ENCODE measurements at places on chromosomes 2 and 18. TPM values are rescaled to one million over a fixed set of nuclear protein-coding genes. Genes with fewer than 3 reads are reported as not detected.

Gene RAB6C
- total RNA-seq, result not detected

Gene CD8A
- total RNA-seq, result 1.3 TPM

Gene PAIP2B
- 6.4 TPM for total RNA-seq

Gene TMEM200C
- total RNA-seq, result not detected

Gene NBEAL1
- 66.2 TPM for total RNA-seq

GRCh38 chr2:162074632-162074895 is 549 bp upstream of the DPP4 start:
- no peak for DNase-seq
- H3K27ac ChIP-seq, result no peak overlapping the region
- peak overlapping the region; percentile 58 for H3K4me3 ChIP-seq
- no peaks in the 10 kb centered on the region for H3K36me3 ChIP-seq

DNA sequence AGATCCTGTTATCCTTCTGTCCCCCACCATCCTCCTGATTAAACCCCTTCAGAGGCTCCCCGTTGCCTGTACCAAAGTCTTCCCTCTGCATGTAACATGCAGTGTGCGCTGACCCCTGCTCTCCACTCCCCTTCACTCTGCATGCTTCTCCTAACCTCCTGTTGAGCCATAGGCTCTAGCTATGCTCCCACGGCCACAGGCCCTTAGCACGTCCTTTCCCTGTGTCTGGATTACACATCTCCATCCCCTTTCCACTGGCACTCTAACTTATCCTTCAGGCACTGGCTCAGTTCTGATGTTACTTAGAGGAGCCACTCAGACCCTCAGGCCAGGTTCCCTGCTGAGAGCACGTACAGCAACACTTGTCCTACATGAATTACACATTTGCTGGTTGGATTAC is 29.4 kb upstream of the EDAR start:
- H3K4me3 ChIP-seq, result no peak overlapping the region
- H3K27ac ChIP-seq, result no peak overlapping the region
- no peaks in the 10 kb centered on the region for H3K36me3 ChIP-seq
- no peaks in the 10 kb centered on the region for H3K27me3 ChIP-seq
- DNase-seq, result no peak
- peaks cover 5% of the 10 kb centered on the region for H3K4me1 ChIP-seq

GRCh38 chr2:108293850-108294249 is 5.2 kb downstream of the SULT1C2 start:
- no peaks in the 10 kb centered on the region for H3K36me3 ChIP-seq
- no peak for DNase-seq
- no peak overlapping the region for H3K27ac ChIP-seq
- H3K4me3 ChIP-seq, result no peak overlapping the region
- H3K27me3 ChIP-seq, result no peaks in the 10 kb centered on the region

- H3K36me3 ChIP-seq, result no peaks in the 10 kb centered on the region
- H3K27me3 ChIP-seq, result no peaks in the 10 kb centered on the region
- no peak for DNase-seq
- H3K4me3 ChIP-seq, result no peak overlapping the region
- H3K4me1 ChIP-seq, result no peaks in the 10 kb centered on the region
Observed at GRCh38 chr2:111045771-111046444, 74.8 kb upstream of the BCL2L11 start.

DNA sequence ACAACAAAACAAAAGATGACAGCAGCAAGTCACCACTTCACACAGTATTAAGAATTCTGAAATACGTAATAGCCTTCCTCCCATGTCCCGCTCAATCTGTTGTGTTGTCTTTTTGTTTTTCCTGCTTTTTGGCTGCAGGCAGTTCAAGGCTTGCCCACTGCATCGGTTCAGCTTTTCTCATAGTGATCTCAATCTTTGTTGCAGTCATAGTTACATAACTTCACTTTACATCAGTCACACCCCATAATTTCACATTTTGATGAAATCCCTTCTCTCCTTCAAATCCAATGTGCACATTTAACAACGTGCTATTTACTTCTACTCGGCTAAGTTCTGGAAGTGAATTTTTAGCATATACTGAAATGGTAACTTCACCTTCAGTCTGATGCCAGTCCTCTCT is 33.8 kb upstream of the HAAO start:
- no peak overlapping the region for H3K27ac ChIP-seq
- no peak overlapping the region for H3K4me3 ChIP-seq
- peaks cover 34% of the 10 kb centered on the region for H3K4me1 ChIP-seq
- no peak for DNase-seq

- no peak overlapping the region for H3K4me3 ChIP-seq
- no peak for DNase-seq
- H3K27ac ChIP-seq, result no peak overlapping the region
- no peaks in the 10 kb centered on the region for H3K27me3 ChIP-seq
- no peaks in the 10 kb centered on the region for H3K36me3 ChIP-seq
Observed at GRCh38 chr2:175832866-175833265, 169.2 kb downstream of the LNPK start.

- H3K4me3 ChIP-seq, result no peak overlapping the region
- no peaks in the 10 kb centered on the region for H3K36me3 ChIP-seq
- H3K4me1 ChIP-seq, result no peaks in the 10 kb centered on the region
- no peak for DNase-seq
Observed at GRCh38 chr18:56748698-56749268, 97.6 kb downstream of the WDR7 start.

- no peaks in the 10 kb centered on the region for H3K4me1 ChIP-seq
- H3K4me3 ChIP-seq, result no peak overlapping the region
- peak; percentile 64 for DNase-seq
- H3K27ac ChIP-seq, result no peak overlapping the region
- H3K27me3 ChIP-seq, result peaks cover 11% of the 10 kb centered on the region
Observed at GRCh38 chr2:217753460-217754200, 249.2 kb downstream of the TNS1 start.
